ENCODE measurements at places on chromosomes 2 and 18. TPM values are rescaled to one million over a fixed set of nuclear protein-coding genes. Genes with fewer than 3 reads are reported as not detected.
A peak's percentile ranks its signal among the peaks of the same experiment; 100 is the strongest.

DNA sequence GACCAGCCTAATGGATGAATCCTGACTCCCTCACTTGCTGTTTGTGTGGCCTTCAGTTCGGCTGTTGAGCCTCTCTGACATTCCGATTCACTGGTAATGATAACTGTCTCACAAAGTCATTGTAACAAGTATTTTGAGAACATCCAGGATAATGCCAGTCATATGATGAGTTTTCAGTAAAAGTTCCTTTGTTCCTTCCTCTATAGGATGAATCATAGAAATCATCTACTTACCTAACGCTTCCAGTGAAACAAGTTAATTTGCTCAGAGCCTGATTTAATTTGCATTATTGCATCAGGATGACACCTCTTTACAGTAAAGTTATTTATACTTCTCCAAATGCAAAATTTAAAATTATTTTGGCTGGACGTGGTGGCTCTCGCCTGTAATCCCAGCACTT is 32.0 kb downstream of the RAB31 start:
- no peak for DNase-seq

GRCh38 chr2:176574484-176575236 is 305.4 kb downstream of the MTX2 start:
- no peak for DNase-seq

DNA sequence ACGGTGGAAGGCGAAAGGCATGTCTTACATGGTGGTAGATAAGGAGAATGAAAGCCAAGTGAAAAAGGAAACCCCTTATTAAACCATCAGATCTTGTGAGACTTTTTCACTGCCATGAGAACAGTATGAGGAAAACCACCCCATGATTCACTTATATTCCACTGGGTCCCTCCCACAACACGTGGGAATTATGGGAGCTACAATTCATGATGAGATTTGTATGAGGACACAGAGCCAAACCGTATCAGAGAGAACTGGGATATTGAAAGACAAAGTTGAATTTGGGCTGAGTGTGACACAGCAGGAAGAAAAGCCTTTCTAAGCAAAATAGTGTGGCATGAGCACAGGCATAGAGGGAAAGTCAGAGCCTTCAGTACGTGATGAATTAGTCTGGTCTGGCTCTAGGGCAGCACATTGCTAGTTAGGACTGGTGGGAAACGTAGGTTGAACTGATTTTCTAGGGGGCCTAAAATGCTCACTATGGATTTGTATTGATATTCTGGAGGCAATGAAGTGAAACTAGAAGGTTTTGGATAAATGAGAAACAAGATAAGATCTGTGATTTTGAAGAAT is 84.8 kb upstream of the RND3 start:
- DNase-seq = no peak

The PID1 gene
- total RNA-seq = not detected

DNA sequence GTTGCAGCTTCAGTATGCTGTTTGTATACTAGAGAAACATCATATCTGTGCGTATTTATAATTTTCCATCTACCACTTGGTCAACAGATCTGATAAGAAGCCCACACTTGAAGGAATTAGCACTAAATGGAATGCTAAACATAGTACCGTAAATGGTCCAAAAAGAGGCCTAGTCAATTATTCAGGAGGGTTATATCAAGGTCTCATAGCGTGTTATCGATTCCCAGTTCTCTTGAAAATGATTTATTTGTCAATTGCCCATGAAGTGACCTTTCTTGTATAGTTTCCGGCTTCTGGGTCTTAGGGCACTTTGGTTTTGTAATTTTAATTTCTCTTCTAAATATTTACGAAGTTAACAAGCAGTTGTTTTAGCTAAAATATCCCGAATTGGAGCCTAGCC is 18.4 kb downstream of the SH3RF3 start:
- no peak for DNase-seq

GRCh38 chr2:219109471-219109870 is 48.8 kb upstream of the IHH start:
- DNase-seq = peak; percentile 22
